Erythroblast (primary cell): ENCODE measurements at places on chromosomes 2 and 18.
A peak's percentile ranks its signal among the peaks of the same experiment; 100 is the strongest.

DNA sequence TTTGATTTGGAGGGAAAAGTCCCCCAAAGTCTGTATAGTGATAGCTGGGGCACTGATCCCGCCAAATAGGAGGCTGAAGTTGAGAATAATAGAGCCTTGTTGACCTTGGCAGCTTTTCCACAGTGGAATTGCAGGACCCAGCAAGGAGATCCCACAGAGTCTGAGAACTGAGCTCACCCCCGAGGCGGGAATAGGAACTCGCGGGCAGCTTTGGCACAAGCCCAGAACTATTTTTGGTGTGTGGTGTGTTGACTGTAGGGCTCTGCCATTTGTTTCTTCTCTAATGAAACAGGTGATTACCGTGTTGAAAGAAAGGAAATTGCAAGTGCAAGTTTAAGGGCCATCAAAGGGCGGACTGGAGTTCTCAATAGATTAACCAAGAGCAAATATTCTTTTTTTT, 34.0 kb downstream of the SH3RF3 start:
- DNase-seq, result no peak

GRCh38 chr2:129164220-129164949, 815.1 kb upstream of the RAB6C start:
- no peak for DNase-seq

DNA sequence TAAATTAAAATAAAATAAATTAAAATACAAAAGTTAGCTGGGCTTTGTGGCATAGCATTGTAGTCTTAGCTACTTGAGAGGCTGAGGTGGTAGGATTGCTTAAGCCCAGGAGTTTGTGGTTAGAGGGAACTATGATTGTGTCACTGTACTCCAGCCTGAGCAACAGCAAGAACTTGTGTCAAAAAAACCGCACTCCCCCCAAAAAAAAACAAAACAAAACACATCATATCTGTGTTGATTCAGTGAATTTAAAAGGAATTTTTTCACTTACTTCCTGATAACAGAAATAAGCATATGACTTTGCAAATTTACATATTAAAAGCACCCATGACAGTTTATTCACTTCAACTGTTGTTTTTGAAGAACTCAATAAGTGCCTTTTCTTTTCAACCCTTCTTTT, 68.1 kb upstream of the PELI1 start:
- DNase-seq, result peak; percentile 22

DNA sequence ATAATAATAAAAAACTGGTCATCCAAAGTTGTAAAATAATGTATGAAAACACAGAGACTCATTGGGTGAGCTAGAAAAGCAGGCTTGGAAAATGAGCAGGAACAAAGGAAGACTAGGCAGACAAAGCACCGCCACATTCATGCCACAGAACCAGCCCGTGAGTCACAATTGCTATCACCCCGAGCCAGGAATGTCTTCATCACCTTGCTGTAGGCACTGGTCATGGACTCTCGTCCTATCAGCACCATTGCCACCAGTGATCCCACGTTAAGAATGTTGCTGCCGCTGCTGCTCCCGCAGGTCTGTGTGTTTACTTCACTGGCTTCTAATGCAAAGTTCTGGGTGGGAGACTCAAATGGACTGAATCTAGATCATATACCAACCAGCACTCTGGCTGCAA, 417.9 kb downstream of the PID1 start:
- DNase-seq, result no peak

DNA sequence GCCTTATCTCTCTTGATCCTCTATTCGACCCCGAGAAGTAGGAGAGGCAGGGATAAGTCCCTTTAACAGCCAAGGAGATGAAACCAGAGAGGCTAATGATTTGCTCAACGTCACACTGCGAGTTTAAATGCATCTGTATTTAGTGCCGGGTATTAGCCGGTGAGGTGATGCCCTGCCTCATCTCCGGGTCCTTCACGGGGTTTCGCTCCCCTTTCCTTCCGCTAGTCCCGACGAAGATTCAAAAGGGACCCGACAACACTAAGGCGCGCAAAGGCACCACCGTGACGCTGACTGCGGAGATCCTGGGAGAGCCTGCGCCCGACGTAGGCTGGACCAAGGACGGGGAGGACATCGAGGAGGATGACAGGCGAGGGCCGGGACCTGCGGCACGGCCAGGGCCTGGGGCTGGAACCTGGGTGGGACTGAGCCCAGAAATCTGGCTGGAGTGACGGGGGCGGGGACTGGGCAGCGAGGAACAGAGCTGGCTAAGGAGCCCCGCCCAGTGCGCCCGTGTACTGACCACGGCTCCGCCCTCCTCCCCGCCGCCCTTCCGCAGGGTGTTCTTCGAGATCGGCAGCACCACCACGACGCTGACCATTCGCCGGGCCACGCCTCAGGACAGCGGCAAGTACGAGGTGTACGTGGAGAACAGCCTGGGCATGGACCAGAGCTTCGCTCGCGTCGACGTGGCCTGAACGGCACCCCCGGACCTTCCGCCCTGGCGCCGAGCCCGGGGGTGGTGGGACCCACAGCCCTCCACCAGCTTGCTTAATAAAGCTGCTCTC, 1.0 kb upstream of the GMPPA start:
- DNase-seq, result peak; percentile 78

- DNase-seq, result no peak
Observed at GRCh38 chr2:66919286-66919685, 477.8 kb upstream of the ETAA1 start.

- no peak for DNase-seq
Observed at GRCh38 chr2:9230881-9231280, 24.3 kb downstream of the ASAP2 start.

- no peak for DNase-seq
Observed at GRCh38 chr2:20226152-20226545, 1.2 kb upstream of the SDC1 start.

GRCh38 chr18:2536493-2536892, 34.8 kb downstream of the METTL4 start:
- DNase-seq, result no peak

GRCh38 chr2:222693837-222694236, 22.4 kb downstream of the MOGAT1 start:
- DNase-seq, result no peak

DNA sequence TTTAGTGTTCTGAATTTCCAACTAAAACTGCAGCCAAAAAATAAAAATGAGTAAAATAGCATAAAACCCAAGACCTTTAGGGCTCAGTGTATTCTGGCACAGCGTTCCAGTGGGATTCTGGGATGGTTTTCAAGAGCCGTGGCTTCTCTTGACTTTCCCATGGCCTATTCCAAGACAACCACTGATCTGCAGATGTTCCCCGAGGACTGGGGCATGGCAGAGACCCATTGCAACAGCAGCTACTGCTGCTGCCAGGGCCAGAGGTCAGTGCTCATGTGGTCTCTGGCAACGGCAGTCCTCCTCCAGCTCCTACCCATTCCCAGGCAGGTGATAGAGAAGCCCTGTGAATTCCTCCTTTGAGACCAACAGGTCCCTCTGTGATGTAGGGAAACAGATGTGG, 26.8 kb downstream of the TNP1 start:
- no peak for DNase-seq

GRCh38 chr2:188403676-188404075, 112.0 kb downstream of the GULP1 start:
- no peak for DNase-seq

- no peak for DNase-seq
Observed at GRCh38 chr2:133424876-133425275, 143.4 kb downstream of the NCKAP5 start.

GRCh38 chr2:241064008-241064801, 37.9 kb downstream of the MTERF4 start:
- DNase-seq, result peak; percentile 12

GRCh38 chr18:10264260-10264659, 190.2 kb upstream of the APCDD1 start:
- no peak for DNase-seq

DNA sequence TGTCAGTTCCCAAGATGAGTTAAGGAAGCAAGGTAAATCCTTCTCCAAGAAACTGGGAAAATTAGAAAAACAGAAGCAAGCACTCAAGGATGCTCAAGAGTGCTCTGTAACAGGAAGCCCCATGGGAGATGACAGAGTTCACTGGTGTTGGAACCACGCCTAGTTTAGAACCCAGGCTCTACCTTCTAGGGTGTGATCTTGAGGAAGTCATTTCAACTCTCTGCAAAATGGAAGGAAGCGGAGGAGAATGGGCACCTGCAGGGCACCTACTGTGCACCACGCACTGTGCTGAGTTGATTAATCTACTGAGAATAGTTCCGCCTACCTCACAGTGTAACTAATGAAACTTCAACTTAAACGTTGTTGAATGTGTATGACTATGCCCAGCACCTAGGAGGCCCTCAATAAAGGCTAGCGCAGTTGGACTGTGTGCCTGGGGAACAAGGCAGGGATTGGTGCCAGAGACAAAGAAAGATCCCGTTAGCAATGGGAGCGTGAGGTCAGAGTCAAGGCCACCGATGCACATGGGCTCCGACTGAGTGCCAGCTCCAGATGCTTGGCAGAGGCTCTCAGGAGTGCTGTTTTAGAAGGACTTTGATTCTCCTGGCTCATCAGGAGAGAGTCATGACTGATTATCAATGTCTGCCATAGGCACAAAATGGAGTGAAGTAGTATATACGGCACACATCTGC, 93.7 kb downstream of the MAPK4 start:
- DNase-seq, result no peak

GRCh38 chr2:72954376-72955227, 37.3 kb downstream of the EMX1 start:
- no peak for DNase-seq

DNA sequence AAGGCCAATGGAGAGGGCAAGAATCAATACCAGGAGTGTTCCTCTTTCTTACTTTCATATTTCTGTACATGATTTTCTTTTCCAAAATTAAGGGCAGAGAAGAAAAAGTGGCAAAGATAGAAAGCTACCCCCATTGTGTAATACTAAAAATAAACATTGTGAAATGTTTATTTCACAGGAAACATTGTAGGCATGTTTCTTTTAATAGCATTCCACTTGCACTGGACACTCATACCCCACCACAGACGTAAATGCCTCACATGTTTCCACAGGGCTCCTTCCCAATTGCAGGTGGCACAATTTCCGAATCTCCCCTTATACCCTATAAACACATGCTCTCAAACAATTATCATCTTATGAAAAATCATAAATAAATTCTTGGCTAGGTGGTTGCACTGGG, 645.1 kb upstream of the SETBP1 start:
- no peak for DNase-seq

GRCh38 chr2:189178054-189178453, 1.5 kb downstream of the COL5A2 start:
- DNase-seq, result no peak

- no peak for DNase-seq
Observed at GRCh38 chr2:137966043-137966442, 1.8 kb downstream of the HNMT start.

- DNase-seq, result no peak
Observed at GRCh38 chr2:241036964-241037421, 38.6 kb downstream of the SNED1 start.

GRCh38 chr2:144747571-144747970, 227.7 kb upstream of the ZEB2 start:
- DNase-seq, result peak; percentile 12

DNA sequence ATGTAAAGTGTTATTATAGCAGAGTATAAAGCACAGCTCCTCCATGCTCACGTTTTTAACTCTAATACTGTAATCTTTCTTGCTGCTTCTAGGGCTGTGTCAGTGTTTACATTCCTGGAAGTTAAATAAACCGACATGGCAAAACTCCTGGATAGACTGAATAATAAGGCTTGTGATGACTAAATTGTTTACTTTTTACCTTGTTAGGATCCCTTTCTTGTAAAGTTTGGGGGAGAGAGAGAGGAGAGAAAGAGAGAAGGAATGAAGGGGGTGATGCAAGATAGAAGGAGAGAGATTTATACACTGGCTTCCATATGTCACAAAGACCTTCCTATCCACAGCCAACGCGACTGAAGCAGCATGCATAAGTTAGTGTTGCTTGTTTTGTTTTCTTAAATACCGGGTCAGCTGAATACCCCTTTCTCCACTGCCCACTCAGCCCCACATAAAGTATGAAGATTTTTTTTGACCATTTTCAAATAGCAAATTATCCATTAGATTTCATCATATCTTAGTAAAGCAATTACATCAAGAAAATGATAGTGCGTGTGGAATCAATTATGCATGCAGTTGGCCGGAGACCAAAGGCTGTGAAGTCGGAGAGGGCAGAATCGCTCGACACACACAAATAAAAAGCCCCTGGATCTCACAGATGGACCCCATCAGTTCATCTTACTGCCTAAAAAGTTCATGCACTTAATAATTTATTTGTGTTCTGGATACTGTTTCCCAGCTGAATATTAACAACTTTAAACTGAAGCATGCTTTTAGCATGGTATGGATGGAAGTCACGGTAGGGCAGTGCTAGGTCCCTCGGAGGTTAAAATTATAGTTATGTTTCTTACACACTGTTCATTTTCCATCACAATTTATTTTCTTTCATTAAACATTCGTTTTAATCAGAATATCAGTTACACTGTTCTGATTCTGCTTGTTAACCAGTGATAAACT, 20.1 kb downstream of the BCL11A start:
- no peak for DNase-seq

DNA sequence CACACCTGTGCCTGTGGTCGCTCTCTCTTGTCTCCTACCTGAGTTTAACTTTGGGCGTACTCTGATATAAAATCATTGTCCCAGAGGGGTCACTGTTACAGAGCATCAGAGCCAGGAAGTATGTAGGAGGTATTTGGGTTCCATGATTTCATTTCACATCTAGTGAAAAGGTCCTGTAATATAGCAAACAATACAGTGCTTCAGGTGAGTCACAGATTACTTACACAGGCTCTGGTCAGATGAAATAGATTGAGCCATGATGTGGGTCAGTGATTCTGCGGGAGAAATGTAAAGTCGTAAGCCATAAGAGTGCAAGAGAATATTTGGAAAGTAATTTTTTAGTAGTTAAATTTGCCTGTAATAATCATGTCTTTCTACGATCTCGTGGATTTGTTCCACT, 70.2 kb downstream of the SOCS6 start:
- DNase-seq, result no peak

GRCh38 chr2:205079173-205079572, 533.9 kb downstream of the PARD3B start:
- DNase-seq, result no peak

GRCh38 chr2:64629329-64629781, 24.4 kb downstream of the SERTAD2 start:
- DNase-seq, result no peak

GRCh38 chr2:105934467-105934866, 189.8 kb downstream of the NCK2 start:
- DNase-seq, result no peak

DNA sequence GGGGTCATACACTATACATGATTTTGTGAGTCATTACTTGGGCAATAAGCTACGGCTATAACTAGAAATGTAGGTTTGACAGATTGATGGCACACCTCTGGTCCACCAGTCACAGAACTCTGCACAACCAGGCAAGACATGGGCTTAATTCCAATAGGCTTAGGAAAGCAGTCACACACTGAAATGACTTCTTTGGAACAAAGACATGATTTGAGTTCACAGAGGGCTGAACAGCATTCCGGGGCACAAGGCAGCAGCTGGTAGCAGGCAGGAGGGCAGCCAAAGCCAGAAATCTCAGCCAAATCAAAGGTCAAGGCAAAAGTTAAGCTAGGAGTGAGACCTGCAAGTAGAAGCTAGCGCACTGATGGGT, 27.4 kb downstream of the FABP1 start:
- DNase-seq, result no peak
